ENCODE measurements at places on chromosomes 2 and 18. TPM values are rescaled to one million over a fixed set of nuclear protein-coding genes. Genes with fewer than 3 reads are reported as not detected.

Gene C2orf78
- total RNA-seq, result not detected

Gene DPP10
- not detected for total RNA-seq

Gene CHRNG
- total RNA-seq, result not detected

Gene CXCR1
- not detected for total RNA-seq

Gene AMER3
- total RNA-seq, result not detected

Gene RTP5
- not detected for total RNA-seq

Gene FBXO15
- 0.15 TPM for total RNA-seq

Gene LAPTM4A
- total RNA-seq, result 79.6 TPM

Gene ABCG8
- total RNA-seq, result not detected

Gene B3GNT2
- 32.2 TPM for total RNA-seq

Gene ASTL
- total RNA-seq, result not detected

Gene NRP2
- total RNA-seq, result 17.3 TPM

Gene FNDC4
- total RNA-seq, result 19.5 TPM

Gene REG3A
- total RNA-seq, result not detected

Gene ONECUT2
- total RNA-seq, result under 0.01 TPM

Gene MAPK4
- total RNA-seq, result not detected

Gene HMSD
- total RNA-seq, result 0.65 TPM

Gene STPG4
- not detected for total RNA-seq

Gene TBR1
- under 0.01 TPM for total RNA-seq
